ENCODE measurements at places on chromosomes 6 and 20.

DNA sequence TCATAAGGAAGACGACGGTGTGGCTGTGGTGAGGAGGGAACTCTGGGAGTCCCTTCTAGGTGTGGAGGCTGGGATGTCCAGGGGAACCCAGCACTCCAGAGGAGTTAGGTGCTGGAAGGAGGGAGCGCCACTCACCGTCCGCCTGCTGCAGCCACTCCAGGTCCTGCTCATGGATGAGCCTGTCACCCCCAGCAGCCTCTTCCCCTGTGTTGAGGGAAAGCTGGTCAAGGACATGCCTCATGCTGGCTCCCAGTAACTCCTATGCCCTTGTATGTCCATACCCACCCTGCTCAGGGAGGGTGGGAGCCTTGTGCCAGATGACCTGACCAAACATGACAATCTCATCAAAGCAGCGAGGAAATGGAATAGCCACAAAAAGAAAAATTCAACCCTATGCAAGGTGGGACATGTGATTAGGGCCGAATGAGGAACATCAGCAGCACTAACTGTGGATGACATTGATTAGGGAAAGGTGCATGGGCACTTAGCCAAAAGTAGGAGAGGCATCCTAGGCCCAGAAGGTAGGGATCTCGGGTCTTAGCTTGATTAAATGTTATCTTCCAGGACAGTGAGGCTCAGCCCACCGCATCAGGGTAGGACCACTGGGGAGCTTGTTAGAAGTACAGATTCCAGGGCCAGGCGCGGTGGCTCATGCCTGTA is 3.0 kb downstream of the DNPH1 start:
- DNase-seq = no peak

- DNase-seq = no peak
Observed at GRCh38 chr20:19756761-19757486, 1.1 kb upstream of the RIN2 start.

GRCh38 chr6:53799340-53799739 is 4.5 kb downstream of the LRRC1 start:
- DNase-seq = no peak

DNA sequence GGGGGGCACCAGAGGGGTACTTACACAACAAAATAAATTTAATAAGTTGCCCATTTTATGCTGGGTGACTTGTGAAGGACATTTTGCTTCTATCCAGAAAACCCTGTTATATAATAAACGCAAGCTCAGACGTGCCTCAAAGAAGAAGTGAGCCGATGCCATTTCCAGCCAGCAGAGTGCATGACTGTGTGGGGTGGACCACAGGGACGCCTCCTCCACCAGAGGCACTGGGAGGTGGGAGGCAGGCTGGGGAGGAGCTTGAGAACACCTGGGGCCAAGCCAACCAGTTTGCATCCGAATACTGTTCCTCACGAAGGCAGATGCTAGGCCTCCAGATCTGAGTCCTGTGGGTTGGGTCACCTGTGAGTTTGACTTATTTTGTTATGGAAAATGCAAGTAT is 363.8 kb downstream of the RNGTT start:
- DNase-seq = no peak

DNA sequence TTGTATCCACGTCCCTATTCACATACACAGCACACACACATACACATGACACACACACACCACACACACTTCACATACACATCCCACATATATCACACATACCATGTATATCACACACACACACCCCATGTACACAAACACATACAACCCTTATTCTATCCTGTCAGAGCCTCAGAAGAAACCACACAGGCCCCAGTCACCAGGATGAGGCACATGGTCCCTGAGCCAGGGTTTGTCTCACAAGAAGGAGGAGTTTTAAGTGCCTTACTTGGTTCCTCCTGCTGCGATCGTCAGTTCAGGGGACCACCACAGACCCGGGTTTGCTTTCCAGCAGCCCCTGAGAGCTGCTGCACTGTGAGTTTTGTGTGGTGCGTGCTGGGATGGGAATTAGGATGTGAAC is 23.6 kb downstream of the BFSP1 start:
- DNase-seq = no peak

GRCh38 chr6:6927521-6928361 is 180.0 kb upstream of the RREB1 start:
- DNase-seq = no peak

DNA sequence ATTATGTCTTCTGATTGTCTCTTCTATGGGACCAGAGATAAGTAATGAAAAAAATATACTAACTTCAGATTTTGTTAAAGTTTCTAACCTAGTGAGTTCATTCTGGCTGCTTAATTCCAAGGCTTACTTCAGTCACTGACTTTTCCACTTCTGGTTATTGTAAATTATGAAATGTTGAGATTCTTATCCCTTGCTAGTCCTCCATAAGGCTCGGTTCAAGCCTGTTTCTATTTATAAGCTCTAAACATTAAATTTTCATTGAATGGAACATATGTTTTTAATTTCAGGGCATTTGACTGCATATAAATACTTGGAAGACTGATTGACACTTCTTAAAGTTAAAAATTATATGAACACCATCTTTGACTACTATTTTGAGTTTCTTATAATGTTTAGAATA is 23.6 kb upstream of the NKAIN2 start:
- DNase-seq = no peak

DNA sequence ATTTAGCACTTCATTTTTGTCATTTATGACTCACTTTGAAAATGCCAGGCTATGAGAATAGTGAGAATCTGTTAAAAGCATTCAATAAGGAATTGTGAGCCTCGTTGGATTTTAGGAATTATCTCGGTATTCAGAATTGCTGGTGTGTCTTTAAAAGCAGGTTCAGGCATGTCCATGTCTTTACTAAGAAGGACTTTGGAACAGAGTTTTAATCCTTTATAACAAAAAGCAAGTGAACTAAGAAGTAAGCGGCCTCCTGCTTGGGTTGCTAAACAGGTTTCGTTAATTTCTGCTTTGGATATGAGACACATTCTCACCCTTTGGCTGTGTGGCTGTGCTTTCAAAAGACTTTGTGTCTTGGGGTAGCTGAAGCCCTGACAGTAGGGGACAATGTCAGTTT is 74.9 kb downstream of the IGF2R start:
- no peak for DNase-seq

DNA sequence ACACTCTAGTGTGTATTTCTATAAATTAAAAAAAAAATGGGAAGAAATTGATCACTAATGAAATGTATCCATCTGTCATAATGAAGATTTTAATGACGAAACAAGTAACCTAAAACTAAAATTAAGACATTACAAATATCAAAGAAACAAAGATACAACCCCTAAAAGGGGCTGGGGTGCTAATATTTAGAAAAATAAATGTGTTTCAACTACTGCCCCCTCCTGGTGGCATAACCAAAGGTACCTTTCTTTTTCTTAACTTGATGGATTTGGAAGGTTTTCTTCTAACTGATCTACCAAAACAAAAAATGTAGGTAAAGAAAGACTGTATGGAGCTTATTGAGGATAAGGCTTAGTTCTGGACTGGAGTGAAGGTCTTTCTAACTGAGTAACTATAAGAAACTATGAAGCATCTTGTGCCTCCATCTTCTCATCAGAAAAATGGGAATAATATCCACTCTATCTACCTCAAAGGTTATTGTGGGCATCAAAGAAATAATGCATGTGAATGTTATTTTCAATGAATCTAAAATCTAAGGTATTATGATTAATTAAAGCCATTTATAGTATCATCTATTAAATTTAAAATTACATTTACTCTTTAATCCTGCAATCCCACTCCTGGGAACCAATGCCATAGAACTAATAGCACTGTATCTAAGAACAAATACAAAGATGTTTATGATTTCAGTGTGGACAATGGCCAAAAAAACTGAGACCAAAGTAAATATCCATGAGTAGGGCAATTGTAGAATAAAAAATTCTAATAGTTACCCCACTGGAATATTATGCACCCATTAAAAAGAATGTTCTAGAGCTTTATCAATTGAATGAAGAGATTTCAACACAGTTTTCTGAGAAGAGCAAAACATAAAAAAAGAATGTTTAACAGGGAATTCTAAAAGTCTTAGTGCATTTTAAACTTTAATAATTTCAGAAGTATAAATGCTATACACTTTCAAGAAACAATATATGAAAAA is 117.2 kb downstream of the BACH2 start:
- DNase-seq = no peak

DNA sequence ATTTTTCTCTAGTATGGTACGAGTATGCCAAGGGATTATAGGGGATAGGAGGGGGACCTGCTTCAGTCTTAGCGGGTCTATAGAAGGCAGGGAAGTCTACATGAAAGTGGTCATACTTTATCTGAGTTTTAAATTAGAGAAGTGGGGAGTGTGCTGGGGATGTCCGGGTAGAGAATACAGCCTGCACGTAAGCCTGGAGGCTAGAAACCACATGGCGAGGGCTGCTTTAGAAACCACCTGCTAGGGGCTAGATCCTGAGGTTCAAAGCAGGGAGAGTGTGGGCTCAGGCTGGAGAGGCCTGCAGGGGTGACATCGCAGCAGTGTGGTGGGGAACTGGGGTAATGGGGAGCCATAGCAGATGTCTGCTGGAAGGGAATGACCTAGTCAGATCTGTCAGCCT is 85.2 kb downstream of the VEGFA start:
- no peak for DNase-seq

DNA sequence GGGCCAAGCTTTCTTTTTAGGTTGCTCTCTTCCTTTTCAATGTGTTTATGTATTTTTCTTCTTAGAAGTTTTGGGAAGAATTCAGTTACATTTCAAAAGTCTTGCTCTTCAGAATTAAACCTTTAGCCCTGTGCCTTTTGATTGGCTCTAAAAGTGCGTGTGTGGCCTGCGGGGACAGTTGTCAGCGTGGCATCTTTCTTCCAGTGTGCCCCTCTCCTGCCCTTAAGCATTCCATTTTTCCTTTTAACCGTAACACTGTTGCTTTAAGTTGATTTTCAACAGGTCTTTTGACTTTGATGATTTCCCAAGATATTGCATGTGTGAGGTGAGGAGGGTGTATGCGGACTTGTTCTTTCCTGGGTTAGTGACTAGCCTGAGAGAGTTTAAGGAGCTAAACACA is 999.1 kb upstream of the FLRT3 start:
- no peak for DNase-seq

DNA sequence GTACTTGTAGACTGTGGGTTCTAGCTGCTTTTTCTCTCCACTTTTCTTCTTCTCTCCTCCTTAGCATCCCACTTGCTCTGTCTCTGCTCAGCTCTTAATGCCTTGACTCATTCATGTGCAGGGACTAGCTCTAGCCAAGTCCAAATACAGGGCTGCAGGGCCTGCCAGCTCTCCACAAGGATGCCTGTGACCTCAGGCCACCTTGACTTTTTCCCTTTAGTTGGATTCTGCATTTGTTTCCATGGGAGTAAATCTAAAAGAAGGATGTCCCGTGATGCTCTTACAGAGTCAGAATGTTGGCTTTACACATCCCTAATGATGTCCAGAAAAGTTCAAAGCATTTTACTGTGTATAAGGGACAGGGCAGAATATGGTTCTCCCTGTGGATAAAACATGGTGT is 101.8 kb upstream of the PREP start:
- DNase-seq = no peak

DNA sequence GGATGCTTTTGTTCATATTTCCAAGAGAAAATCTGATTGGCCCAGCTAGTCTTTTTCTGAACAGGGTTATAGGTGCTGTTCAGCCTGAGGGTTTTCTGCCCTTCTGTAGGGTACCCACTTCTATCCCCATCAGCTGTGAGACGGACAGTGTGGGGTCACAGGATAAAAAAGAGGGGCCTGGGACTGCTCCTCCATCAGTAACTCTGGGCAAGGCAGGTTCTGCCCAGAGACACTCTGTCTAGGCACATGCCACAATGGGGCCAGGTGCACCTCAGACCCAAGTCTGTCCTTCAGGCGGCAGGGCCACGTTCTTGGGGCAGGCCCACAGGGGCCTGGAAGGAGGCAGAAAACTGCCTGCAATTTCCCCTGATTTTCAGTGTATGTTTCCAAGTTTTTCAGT is 20.0 kb downstream of the ID4 start:
- DNase-seq = no peak

DNA sequence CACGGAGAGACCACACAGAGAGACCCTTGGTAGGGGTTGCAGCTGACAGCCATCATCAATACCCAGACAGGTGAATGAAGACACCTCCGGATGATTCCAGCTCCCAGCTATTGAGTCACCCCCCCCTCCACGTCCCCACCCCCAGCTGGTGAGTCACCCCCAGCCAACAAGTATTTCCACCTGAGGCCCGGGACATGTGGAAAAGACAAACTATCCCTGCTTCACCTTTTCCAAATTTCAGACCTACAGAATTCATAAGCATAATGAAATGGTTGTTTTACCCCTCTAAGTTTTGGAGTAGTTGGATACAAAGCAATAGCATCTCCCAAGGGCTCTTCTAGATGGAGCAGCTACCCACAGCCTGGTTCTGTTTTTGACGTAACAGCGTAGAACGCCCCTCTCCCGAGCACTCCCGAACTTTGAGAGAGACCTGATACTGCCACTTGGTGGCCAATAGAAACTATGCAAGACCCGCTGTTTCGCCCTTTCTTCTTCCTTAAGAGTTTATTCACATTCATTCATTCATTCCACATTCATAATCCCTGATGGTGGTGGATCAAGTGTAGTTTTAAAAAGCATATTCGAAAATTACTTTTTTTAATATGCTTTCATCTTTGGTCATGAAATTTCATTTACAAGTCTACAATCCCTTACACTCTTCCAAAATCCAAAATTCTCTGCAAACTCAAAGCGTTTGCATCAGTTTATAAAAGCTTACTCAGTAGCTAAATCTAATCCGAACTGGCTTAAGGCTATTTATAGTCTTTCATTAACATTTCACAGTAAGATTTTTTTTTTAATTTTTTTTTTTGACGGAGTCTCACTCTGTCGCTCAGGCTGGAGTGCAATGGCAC is 15.1 kb upstream of the PPP1R16B start:
- no peak for DNase-seq

GRCh38 chr6:162626869-162627268 is 100.7 kb downstream of the PRKN start:
- no peak for DNase-seq

- no peak for DNase-seq
Observed at GRCh38 chr6:126716826-126717509, 377.1 kb downstream of the CENPW start.

GRCh38 chr6:157855325-157855724 is 32.3 kb downstream of the SNX9 start:
- no peak for DNase-seq

GRCh38 chr20:62366370-62367135 is 559 bp downstream of the LAMA5 start:
- no peak for DNase-seq

- DNase-seq = no peak
Observed at GRCh38 chr20:3778976-3779375, 2.3 kb downstream of the SPEF1 start.

- DNase-seq = no peak
Observed at GRCh38 chr6:109791301-109791700, 100.2 kb downstream of the FIG4 start.

- no peak for DNase-seq
Observed at GRCh38 chr6:108476847-108477430, 83.8 kb upstream of the FOXO3 start.

- no peak for DNase-seq
Observed at GRCh38 chr6:43817192-43817591, 47.2 kb downstream of the VEGFA start.

All from stimulated activated CD4-positive, alpha-beta T cell treated with anti-CD3 and anti-CD28 coated beads, Interleukin-15, amount 100 ng/mL, for 48 hours (primary cell).